ENCODE measurements at places on chromosomes 6 and 20.

GRCh38 chr20:34744340-34744739, 40.2 kb downstream of the TP53INP2 start:
- DNase-seq = no peak

DNA sequence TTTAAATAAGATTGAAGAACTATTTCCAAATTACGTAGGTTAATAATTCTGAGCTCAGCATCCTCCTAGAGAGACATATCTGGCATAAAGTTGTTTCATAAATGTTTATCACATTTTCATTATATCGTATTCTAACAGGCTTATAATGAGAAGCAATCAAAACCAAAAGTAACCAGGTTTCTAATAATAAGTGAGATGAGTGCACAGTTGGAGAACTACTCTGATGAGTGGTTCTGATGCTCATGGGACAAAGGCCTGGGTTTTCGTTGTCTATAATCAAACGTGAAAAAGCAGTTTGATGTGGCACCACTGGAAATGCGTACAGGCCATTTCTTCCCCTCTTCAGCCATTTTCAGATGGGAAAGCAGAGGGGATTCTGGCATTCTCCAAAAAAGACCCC, 4.7 kb upstream of the SERPINB6 start:
- no peak for DNase-seq

- peak; percentile 15 for DNase-seq
These were observed 995 bp downstream of the STK4 start for GRCh38 chr20:44967207-44967807.

DNA sequence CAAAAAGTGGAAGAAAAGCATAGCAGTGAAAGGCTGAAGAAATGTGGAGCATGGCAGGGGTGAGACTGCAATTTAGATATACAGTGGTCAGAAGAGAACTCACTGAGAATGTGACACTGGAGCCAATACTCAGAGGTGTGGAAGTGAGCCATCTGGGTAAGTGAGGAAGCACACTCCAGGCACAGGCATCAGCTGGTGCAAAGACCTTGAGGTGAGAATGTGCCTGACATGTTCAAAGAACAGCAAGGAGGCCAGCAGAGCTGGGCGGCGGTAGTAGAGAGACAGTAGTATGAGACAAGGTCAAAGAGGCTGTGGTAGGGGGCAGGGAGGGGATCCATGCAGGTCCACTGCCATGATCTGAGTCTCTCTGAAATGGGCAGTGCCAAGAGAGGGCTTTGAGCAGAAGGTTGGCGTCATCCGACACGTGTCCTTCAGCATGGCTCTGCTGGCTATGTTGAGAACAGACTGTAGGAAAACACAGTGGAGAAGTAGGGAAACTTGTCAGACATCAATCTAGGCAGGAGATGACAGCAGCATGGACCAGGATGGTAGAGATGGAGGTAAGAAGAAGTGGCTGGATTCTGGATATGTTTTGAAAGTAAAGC, 84.4 kb downstream of the PLCG1 start:
- no peak for DNase-seq

GRCh38 chr6:15244620-15245360, 1.1 kb upstream of the JARID2 start:
- DNase-seq = peak; percentile 61

GRCh38 chr20:60486315-60486714, 528.1 kb downstream of the CDH26 start:
- DNase-seq = no peak

DNA sequence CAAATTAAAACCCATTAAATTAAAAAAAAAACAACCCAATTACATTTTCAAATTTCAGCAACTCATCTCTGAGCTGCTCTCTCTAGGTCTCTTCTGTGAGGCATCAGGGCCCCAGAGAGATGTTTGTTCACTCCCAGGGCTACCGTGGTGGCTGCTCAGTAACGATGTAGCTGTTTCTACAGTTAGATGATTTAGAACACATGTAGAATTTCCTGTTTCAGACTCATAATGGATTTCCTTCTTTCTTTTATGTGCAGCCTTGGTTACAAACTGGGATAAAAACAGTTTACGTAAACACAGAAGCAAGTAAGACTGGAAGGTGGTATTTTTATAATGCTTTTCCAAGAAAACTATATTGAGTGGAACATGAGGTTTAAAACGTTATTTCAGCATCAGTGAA, 116.1 kb upstream of the CCN2 start:
- DNase-seq = no peak

DNA sequence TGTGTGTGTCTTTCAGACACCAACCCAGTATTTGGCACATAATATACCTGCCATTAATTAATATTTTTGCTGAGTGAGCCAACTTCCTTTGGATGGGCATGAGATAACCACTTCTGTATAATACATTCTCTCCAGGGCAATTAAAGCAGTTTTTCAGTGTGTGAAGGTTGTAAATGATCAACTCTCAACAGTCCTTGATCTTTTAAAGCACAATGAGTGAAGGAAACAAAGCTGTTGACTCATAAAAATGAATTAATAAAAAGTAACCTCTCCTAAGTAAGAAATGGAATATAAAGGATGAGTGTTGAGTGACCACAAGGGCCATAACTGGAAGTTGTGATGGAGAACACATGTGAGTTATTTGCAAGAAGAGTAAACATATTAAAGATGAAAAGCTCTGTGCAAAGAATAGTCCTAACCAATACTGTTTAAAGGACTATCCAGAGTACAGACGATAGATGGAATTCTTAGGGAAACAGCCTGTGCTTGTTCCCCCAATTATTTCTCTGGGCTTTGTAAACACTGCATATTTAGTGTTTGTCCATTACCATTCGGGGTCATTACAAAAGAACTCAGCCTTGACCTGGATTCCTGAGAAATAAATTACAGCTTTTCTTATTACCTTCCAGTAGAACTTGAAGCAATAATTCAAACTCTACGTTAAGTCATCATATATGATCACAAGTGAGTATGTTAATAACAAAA, 446.2 kb downstream of the PLCB1 start:
- no peak for DNase-seq

- DNase-seq = peak; percentile 81
These were observed 25.0 kb downstream of the HEBP2 start for GRCh38 chr6:138428944-138429598.

GRCh38 chr20:48613926-48614325, 213.9 kb downstream of the PREX1 start:
- no peak for DNase-seq

DNA sequence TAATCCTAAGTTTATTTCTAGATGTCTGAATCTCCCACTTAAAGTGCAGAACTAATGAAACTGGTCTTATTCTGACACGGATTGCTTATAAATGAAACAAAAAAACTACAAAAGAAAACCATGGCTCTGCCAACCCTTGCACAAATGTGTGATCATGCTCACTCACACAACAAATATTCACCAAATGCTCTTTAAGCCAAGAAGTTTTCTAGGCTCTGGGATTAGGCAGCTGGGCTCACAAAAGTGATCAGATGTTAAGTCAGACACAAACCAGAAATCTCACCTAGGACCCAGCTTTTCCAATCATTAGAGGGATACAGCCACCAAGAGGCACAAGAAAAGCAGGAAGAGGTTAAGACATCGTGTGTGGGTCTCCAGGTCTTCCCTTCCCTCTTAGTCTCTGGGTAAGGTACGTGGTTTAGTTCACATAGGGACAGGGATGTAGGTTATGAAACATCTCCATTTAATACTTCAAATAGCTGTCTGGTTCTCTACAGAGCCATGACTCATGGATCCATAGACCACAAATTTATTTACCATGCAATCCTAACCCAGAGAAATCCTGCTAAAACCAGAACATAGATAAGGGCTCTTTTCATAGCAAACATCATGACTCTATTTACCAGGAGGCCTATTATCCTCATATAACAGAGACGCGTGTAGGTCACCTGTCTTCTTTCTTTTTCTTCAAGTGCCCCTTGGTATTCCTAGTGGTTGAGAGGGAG, 165.2 kb downstream of the WDR27 start:
- DNase-seq = peak; percentile 89

- DNase-seq = no peak
These were observed 4.0 kb downstream of the EGFL8 start for GRCh38 chr6:32168350-32168749.

DNA sequence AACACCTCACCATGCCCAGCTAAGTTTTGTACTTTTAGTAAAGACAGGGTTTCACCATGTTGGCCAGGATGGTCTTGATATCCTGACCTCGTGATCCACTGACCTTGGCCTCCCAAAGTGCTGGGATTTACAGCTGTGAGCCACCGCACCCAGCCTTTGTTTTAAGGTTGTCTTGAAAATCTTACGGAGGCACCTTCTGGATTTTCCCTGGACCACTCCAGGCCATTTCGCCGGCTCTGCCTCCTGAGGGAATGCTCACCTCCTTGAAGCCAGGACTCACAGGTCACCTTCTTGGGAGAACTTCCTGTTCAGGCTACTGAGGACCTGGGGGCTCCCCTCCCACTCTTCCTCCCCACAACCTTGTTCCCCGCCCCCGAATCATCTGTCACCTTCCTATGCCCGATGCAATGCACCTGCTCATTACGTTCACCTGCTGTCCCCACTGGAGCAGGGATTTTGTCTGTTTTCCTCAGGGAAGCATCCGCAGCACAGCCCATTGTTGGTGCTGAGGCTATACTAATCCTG, 19.4 kb upstream of the RAET1L start:
- DNase-seq = no peak

DNA sequence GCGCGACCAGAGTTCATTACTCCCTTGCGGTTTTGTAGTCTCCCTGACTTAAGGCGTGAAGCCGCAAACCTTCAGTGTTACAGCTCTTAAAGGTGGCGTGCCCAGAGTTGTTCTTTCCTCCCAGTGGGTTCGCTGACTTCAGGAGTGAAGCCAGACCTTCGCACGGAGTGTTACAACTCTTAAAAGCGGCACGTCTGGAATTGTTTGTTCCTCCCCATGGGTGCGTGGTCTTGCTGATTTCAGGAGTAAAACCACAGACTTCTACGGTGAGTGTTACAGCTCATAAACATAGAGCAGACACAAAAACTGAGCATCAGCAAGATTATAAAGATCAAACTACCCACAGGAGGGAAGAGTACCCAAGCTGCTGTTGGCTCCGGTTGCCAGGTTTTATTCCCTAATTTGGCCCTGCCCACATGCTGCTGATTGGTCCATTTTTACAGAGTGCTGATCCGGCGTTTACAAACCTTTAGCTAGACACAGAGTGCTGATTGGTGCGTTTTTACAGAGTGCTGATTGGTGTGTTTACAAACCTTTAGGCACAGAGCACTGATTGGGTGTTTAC, 10.4 kb downstream of the TMEM14C start:
- DNase-seq = peak; percentile 15

- no peak for DNase-seq
These were observed 203.9 kb downstream of the HAO1 start for GRCh38 chr20:7736336-7736735.

DNA sequence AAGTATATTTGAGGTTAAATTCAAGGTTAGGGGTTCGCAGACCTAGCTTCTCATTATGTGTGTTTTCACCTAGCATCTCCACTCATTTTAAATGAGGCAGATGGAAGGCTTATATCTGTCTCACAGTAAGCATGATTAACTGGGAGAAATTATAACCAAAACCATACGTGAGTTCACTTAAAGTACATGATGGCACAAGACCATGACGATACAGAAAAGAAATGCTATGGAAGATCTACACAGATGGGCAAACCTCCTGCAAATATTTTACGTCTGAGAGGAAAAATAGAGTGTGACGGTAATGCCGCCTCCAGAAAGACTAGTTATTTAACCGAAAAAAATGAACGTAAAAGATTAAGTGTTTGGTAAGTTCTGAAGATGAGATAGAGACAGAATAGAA, 337.8 kb downstream of the FARS2 start:
- no peak for DNase-seq

- no peak for DNase-seq
These were observed 40.2 kb downstream of the HBS1L start for GRCh38 chr6:135014353-135014832.
